ENCODE measurements at places on chromosomes 7 and 10.
A peak's percentile ranks its signal among the peaks of the same experiment; 100 is the strongest.

- peak; percentile 58 for DNase-seq
Measured at GRCh38 chr10:526651-527312, 162.7 kb downstream of the DIP2C start.

- DNase-seq, result no peak
Measured at GRCh38 chr10:89814278-89814677, 112.9 kb downstream of the KIF20B start.

GRCh38 chr10:23754941-23755340 lies 316.1 kb downstream of the OTUD1 start:
- no peak for DNase-seq

DNA sequence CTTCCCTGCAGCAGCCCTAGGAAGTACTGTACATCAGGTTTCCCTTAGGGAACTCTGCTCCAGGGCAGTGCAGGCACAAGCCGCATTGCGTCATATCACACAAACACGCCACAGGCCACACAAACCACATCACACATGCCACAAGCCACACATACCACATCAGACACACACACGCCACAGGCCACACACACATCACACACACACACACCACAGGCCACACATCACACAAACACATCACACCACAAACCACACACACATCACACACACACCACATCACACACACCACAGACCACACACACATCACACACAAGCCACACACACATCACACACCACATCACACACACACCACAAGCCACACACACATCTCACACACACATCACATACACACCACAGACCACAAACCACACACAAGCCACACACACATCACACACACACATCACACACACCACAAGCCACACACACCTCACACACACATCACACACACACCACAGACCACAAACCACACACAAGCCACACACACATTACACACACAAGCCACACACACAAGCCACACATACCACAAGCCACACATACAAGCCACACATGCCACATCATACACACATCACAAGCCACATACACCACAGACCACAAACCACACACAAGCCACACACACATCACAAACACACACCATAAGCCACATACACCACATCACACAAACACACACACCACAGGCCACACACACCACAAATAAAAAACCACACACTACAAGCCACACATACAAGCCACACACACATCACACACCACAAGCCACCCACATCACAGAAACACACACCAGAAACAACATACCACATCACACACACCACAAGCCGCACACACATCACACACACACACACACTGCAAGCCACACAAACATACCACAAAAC lies 53.4 kb downstream of the TMEM209 start:
- no peak for DNase-seq

GRCh38 chr7:124250297-124251034 lies 217.6 kb upstream of the TMEM229A start:
- no peak for DNase-seq

- no peak for DNase-seq
Measured at GRCh38 chr7:104367926-104368325, 39.5 kb downstream of the LHFPL3 start.

DNA sequence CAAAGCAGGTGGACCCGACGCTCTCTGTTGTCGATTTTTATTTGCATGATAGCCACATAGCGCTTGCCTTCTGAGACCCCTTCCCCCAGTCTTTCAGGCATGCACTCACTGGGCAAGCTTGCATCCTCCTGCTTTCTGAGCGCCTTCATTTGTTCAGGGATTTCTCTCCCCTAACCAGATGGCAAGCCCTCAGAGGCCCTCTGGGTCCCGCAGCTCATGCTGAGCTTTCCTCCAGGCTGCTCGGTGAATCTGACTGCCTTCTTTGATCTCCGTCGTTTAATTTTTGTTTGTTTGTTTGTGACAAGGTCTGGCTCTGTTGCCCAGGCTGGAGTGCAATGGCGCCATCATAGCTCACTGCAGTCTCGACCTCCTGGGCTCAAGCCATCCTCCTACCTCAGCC lies 58.8 kb downstream of the ITIH5 start:
- DNase-seq, result no peak

DNA sequence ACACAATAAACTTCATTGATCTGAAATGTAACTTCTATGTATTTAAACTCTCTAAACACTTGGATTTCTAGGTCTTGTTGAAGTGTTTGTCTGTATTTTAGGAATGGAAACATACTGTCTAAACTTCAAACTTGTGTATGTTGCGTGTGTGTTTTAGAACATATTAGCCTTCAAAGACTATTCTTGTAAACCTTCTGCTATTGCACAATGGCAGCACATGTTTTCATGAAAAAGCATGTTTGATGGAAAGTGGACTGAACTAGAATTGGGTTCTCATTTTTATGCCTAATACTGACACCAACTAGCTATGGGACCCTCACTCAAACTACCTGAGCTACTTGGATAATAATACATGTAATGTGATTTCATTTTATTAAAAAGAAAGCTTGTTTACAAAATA lies 592.6 kb downstream of the IPMK start:
- no peak for DNase-seq

DNA sequence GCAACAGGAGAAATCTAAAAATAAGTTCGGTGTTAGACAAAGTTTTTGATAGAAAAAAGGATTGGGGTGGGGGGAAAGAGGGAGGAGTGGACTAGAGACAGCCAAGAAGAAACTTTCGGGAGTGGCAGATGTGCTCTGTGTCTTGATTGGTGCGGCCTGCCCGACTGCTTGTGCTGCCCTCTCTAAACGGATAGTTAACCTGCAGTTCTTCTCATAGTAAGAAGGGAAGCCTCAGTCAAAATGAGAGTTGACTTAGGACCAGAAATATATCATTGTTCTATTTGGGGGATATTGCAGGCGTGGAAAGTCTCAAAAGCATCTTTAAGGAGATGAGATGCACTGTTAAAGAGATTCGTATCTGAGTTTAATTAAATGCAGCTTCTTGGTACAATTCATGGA lies 39.3 kb downstream of the UBE3C start:
- DNase-seq, result no peak

DNA sequence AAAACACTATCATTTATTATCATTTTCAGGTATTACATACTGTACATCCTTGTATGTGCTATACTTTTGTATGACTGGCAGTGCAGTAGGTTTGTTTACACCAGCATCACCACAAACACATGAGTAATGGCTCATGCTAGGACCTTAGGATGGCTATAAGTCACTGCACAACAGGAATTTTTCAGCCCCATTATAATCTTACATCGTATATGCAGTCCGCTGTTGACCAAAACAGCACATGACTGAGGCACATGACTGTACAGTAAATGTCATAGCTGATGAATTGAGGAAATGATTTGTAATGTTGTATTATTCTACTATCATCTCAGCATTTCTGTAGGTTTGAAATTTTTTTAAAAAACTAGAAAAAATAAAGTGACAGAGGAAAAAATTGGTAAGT lies 38.6 kb downstream of the BPGM start:
- DNase-seq, result no peak

- DNase-seq, result no peak
Measured at GRCh38 chr7:82964150-82964882, 198.4 kb downstream of the PCLO start.

GRCh38 chr10:1613511-1613910 lies 123.8 kb downstream of the ADARB2 start:
- DNase-seq, result no peak

DNA sequence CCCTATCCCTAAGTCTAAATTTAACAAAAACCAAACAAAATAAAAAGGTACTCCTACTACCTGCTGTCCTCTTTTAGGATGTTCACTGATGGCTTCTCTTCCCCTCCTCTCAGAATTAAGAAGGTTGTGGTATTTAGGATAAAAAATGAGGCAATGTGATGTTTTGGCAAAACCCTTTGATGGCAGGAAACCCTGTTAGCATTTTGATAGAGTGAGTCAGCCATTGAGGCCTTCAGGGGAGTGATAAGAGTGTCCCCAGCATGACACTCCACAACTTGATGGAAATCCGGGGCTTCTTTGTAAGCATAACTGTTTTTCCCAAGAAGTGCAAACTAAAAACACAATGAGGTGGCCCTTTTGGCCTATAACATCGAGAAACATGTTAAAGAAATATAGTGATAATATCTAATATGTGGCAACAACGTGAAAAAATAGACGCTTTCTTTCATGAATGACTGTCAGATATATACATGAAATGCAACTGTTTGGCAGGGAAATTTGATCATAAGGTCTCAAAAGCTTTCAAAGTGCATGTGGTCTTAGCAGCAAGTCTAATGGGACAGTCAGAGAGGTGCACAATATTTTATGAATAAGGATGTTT lies 55.0 kb downstream of the PRTFDC1 start:
- no peak for DNase-seq

- DNase-seq, result peak; percentile 57
Measured at GRCh38 chr7:144256112-144256511, 8.5 kb downstream of the OR2A7 start.
